ENCODE measurements at places on chromosomes 12 and 14.

- peak overlapping the region; percentile 92 for H3K4me3 ChIP-seq
- peaks cover 10% of the 10 kb centered on the region for H3K36me3 ChIP-seq
- H3K27ac ChIP-seq: no peak overlapping the region
Measured at GRCh38 chr14:39268393-39268792, 34.7 kb downstream of the MIA2 start.

DNA sequence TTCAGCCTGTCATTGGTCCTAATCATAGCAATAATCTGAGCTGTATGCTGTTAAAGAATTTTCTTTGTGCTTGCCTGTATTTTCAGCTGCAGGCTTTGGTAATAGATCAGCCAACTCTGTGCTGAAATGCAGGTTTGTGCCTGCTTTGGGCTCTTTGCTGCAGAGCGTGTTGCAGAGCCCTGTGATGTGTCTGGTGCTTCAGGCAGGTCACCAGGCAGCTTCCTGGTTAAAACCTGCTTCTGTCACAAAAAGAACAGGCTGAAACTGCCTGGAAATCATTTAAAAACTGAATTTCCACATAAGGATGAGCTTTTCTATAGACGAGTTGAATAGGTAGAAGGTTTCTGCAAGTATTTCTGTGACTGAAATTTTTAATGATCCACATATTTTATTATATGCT is 3.1 kb downstream of the DIP2B start:
- H3K27me3 ChIP-seq: peaks cover 5% of the 10 kb centered on the region
- H3K4me3 ChIP-seq: no peak overlapping the region
- H3K4me1 ChIP-seq: peaks cover 42% of the 10 kb centered on the region
- no peak overlapping the region for H3K27ac ChIP-seq
- H3K36me3 ChIP-seq: peaks cover 4% of the 10 kb centered on the region

DNA sequence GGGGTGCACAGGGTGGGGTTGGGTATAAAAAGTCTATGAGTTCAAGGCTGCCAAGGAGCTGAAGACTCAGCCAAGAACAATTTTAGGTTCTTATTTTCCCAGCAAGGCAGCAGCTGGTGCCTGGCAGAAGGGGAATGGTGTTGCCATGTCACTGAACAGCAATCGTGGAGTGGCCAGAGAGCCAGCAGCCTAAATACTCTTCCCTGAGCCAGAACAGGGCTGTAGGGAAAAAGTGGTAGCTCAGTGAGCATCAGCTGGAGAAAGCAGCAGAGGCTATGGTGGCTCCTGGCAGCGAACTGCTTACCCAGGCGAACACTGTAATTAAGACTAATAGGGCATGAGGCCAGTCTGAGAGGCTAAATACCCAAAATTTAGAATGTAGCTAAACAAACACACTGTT is 334.9 kb downstream of the RMST start:
- H3K27me3 ChIP-seq: no peaks in the 10 kb centered on the region
- DNase-seq: no peak
- H3K36me3 ChIP-seq: no peaks in the 10 kb centered on the region
- H3K4me3 ChIP-seq: no peak overlapping the region
- H3K4me1 ChIP-seq: no peaks in the 10 kb centered on the region

- DNase-seq: no peak
- no peaks in the 10 kb centered on the region for H3K4me1 ChIP-seq
- no peak overlapping the region for H3K27ac ChIP-seq
- H3K27me3 ChIP-seq: no peaks in the 10 kb centered on the region
- H3K36me3 ChIP-seq: no peaks in the 10 kb centered on the region
- H3K4me3 ChIP-seq: no peak overlapping the region
Measured at GRCh38 chr12:96635844-96636243, 146.5 kb downstream of the CFAP54 start.

DNA sequence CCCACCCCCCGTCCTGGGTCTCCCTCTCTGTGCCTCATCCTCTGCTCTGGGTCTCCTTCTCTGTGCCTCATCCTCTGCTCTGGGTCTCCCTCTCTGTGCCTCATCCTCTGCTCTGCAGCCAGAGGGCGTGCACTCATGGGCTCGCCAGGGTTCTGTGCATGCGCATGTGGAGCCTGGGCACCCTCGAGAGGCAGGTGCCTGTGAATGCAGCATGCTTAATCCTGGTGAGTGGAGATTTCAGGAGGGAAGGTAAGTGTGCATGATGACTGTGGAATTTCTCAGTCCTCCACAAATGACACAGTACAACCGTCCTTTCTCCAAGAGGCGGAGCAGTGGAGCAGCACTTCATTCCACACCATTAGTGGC is 65.2 kb downstream of the EP400 start:
- DNase-seq: no peak
- H3K4me3 ChIP-seq: peak overlapping the region; percentile 25
- H3K27ac ChIP-seq: peak overlapping the region; percentile 36
- peaks cover 69% of the 10 kb centered on the region for H3K36me3 ChIP-seq

GRCh38 chr14:26163761-26164160 is 434.1 kb downstream of the NOVA1 start:
- H3K27ac ChIP-seq: no peak overlapping the region
- H3K4me3 ChIP-seq: no peak overlapping the region
- no peaks in the 10 kb centered on the region for H3K36me3 ChIP-seq

GRCh38 chr12:115078990-115079389 is 395.0 kb upstream of the TBX3 start:
- H3K36me3 ChIP-seq: no peaks in the 10 kb centered on the region
- no peaks in the 10 kb centered on the region for H3K27me3 ChIP-seq
- no peak for DNase-seq
- H3K4me3 ChIP-seq: no peak overlapping the region
- no peak overlapping the region for H3K27ac ChIP-seq
- no peaks in the 10 kb centered on the region for H3K4me1 ChIP-seq

GRCh38 chr14:61255968-61256367 is 25.2 kb downstream of the TMEM30B start:
- no peak overlapping the region for H3K27ac ChIP-seq
- no peaks in the 10 kb centered on the region for H3K4me1 ChIP-seq
- H3K4me3 ChIP-seq: no peak overlapping the region
- DNase-seq: no peak
- H3K36me3 ChIP-seq: no peaks in the 10 kb centered on the region

DNA sequence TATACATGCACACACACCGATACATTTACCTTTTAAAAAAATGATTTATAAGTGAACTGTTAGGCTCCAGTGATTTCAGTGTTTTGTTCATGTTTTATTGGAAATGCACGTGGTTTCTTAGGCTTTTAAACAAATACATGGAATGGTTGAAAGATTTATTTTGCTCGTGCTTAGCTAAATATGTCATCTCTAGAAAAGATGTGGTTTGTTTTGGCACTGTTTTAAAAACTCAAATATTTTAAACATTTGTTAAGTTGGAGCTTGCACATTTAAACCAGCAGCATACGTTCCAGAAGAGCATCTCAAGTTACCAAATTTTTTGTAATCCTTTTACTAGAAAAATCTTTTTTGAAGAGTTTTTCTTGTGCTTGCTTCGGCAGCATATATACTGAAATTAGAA is 44.5 kb downstream of the FOXA1 start:
- no peak overlapping the region for H3K27ac ChIP-seq
- no peaks in the 10 kb centered on the region for H3K36me3 ChIP-seq
- no peaks in the 10 kb centered on the region for H3K27me3 ChIP-seq
- DNase-seq: no peak

GRCh38 chr14:23512156-23512555 is 39.4 kb downstream of the ZFHX2 start:
- H3K36me3 ChIP-seq: peaks cover 10% of the 10 kb centered on the region
- no peak overlapping the region for H3K4me3 ChIP-seq
- H3K27ac ChIP-seq: no peak overlapping the region
- peaks cover 7% of the 10 kb centered on the region for H3K27me3 ChIP-seq
- no peaks in the 10 kb centered on the region for H3K4me1 ChIP-seq

DNA sequence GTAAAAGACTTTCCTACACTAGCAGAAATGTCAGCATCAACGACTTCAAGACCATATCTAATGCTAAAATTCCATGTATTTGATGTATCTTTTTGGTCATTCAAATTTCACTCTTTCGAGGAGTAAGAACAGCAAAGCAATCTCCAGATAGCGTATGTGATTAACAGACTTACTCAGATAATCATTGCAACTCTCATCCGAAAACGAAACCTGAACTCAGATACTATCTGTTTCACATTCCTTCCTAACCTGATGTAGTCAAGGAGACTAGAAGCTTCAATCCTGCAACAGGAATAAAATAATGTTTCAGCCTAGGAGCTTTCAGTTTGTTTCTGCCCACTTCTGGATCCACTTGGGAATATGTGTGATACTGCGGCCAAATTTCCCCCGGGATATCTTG is 286.3 kb downstream of the NUAK1 start:
- DNase-seq: no peak
- H3K36me3 ChIP-seq: no peaks in the 10 kb centered on the region
- peaks cover 2% of the 10 kb centered on the region for H3K27me3 ChIP-seq
- H3K4me3 ChIP-seq: no peak overlapping the region
- H3K27ac ChIP-seq: no peak overlapping the region

DNA sequence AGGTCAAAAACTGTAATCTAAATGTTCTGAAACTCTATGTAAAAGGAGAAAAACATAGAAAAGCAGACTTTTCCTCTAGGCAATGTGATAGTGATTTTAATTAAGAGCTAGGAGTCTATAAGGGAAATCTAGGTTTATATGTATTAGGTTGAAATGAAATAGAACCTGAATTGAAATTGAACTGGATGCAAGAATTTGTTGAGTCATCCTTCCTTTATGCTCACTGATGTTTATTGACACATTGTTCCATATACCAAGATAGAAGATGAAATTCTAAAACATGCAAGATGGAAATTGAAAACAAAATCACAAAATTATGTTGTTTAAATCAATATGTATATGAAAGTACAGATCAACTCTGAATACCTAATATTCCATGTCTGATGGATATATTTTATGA is 170.4 kb upstream of the FLRT2 start:
- no peaks in the 10 kb centered on the region for H3K4me1 ChIP-seq
- H3K4me3 ChIP-seq: no peak overlapping the region
- DNase-seq: no peak
- H3K36me3 ChIP-seq: no peaks in the 10 kb centered on the region
- no peaks in the 10 kb centered on the region for H3K27me3 ChIP-seq

GRCh38 chr14:77031759-77032490 is 3.4 kb upstream of the IRF2BPL start:
- H3K36me3 ChIP-seq: no peaks in the 10 kb centered on the region
- peaks cover 38% of the 10 kb centered on the region for H3K4me1 ChIP-seq
- peak overlapping the region; percentile 79 for H3K27ac ChIP-seq
- no peak for DNase-seq

GRCh38 chr12:125125271-125125670 is 60.0 kb downstream of the AACS start:
- peaks cover 64% of the 10 kb centered on the region for H3K36me3 ChIP-seq
- no peak for DNase-seq
- H3K4me1 ChIP-seq: no peaks in the 10 kb centered on the region
- H3K27me3 ChIP-seq: peaks cover 14% of the 10 kb centered on the region
- H3K27ac ChIP-seq: no peak overlapping the region

GRCh38 chr12:65168681-65169319 is 583 bp upstream of the LEMD3 start:
- peaks cover 11% of the 10 kb centered on the region for H3K27me3 ChIP-seq
- H3K36me3 ChIP-seq: no peaks in the 10 kb centered on the region
- no peak for DNase-seq
- H3K27ac ChIP-seq: peak overlapping the region; percentile 92

- no peak overlapping the region for H3K27ac ChIP-seq
- no peak overlapping the region for H3K4me3 ChIP-seq
- H3K4me1 ChIP-seq: peaks cover 5% of the 10 kb centered on the region
- H3K36me3 ChIP-seq: no peaks in the 10 kb centered on the region
Measured at GRCh38 chr14:98819132-98819866, 452.7 kb downstream of the BCL11B start.

DNA sequence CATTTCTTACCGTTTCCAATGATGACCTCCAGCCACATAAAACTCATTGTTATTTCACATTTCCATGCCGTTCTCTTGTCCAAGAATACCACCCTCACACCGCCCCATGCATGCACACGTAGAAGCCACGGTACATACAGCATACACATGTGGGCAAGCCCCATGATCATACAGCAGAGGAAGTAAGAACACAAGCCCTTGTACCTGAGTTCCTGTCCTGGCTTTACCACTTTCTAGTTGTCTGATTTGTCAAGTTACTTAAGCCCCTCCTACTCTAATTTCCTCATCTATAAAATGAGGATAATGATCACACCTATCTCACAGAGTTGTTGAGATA is 59.9 kb downstream of the DUSP16 start:
- no peak overlapping the region for H3K4me3 ChIP-seq
- H3K36me3 ChIP-seq: no peaks in the 10 kb centered on the region
- H3K4me1 ChIP-seq: peaks cover 25% of the 10 kb centered on the region
- peaks cover 3% of the 10 kb centered on the region for H3K27me3 ChIP-seq

DNA sequence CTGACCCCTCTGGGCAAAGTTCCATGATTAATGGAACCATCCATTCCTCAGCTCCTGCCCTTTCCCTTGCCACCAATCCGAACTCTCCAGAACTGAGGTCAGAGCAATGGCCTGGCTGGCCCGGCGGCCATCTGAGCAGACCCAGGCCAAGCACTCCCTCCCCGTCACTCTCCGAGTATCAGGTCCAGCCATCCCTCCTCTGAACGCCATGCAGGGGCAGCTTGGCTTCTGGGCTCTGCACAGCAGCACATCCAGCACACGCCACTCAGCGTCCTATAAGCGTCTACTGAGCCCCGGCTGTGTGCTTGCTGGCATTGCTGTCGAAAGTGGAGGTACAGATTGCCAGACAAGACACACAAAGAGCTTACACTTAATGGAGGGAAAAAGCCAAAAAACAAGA is 34.3 kb upstream of the VWF start:
- no peak for DNase-seq
- H3K36me3 ChIP-seq: peaks cover 4% of the 10 kb centered on the region
- H3K27ac ChIP-seq: no peak overlapping the region

- H3K27ac ChIP-seq: no peak overlapping the region
- H3K27me3 ChIP-seq: no peaks in the 10 kb centered on the region
- H3K4me1 ChIP-seq: peaks cover 8% of the 10 kb centered on the region
- no peaks in the 10 kb centered on the region for H3K36me3 ChIP-seq
Measured at GRCh38 chr14:53330441-53330840, 177.3 kb upstream of the DDHD1 start.

DNA sequence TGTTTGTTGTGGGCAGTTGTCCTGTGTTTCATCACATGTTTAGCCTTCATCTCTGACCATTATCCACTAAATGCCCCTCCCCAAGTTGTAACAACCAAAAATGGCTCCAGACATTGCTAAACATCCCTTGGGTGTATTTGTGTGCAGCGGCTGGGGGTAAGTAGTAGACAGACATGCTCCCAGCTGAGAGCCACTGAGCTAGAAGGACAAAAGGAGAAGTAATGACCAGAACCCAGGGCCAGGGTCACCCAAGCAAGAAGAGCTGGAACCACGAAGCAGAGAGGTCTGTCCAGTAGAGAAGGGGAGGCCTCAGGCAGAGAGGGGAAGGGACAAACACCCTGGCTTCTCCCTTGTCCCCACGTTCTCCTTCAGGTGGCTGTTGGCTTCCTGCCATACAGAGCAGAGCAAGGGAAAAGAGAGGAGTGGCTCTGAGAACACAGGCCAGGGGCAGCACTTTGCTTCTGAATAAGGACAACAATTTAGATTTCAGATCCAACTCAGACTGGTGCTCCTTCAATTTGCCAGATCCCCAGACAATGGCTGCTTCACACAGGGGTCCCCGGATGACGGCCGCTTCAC is 55.2 kb downstream of the NDUFA12 start:
- no peak for DNase-seq
- no peak overlapping the region for H3K4me3 ChIP-seq
- peaks cover 3% of the 10 kb centered on the region for H3K27me3 ChIP-seq
- H3K4me1 ChIP-seq: peaks cover 32% of the 10 kb centered on the region
